ENCODE measurements at places on chromosomes 2 and 18.

DNA sequence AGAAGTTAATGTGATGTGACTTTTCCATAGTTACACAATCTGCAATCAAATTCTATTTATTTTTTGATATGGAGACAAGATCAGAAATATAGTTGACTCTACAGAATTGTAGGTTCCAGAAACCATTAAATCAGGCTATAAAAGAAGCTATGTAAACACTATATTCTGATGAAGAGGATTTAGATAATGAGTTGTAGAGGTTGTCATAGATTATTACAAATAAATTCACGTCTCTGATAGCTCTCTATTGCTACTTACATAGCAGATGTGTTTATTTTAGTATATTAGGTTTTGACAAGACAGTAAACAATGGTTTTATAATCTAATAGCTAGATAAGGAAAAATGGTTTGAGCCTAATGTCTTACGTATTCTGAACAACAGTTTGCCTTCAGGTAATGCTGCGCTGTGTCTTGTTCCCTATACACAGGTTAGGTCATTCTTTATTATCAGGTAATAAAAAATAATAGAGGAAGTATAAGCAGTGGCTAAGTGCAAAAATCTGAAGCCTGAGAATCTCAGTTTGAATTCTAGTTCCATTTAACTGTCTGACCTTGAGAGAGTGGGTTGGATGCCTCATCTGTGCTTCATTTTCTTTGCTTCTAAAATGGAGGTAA lies 93.4 kb downstream of the PPP1R1C start:
- DNase-seq, result no peak

DNA sequence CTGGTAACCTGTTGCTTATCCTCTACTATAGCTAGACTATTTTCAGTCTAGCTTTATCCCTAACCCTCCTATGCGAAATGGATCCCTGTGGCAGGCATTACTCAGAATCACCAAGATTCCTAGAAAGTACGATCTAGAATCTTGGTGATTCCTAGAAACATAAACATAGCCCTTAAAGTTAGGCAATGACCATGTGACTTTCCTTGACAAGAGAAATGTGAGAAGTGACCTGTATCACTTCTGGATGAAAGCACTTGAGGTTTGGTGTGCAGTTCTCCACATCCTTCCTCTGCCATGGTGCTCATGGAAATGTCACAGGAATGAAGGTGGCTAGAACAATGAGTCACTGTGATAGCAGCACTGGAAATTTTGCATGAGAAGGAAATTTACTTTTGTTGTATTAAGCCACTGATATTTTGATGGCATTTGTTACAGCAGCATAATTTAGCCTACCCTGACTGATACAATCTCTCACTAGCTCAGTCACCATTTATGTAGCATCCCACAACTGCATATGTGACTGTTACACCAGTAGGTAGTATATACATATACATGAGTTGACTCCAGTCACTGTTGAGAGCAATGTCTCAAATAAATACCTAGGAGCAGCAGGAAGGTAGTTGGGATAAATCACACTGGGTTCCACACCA lies 68.3 kb upstream of the MAPRE2 start:
- DNase-seq, result no peak

DNA sequence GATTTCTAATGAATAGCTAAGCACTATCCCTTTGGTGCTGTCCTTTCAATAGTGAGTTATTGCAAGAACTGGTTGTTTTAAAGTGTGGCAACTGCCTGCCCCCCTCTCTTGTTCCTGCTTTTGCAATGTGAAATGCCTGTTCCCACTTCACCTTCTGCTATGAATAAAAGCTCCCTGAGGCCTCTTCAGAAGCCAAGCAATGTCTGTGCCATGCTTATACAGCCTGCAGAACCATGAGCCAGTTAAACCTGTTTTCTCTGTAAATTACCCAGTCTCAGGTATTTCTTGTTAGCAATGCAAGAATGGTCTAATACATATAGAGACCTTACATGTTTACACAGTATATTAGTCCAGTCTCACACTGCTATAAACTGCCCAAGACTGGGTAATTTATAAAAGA lies 15.0 kb upstream of the METTL21A start:
- DNase-seq, result no peak

GRCh38 chr2:190334479-190335224 lies 8.7 kb upstream of the INPP1 start:
- no peak for DNase-seq

DNA sequence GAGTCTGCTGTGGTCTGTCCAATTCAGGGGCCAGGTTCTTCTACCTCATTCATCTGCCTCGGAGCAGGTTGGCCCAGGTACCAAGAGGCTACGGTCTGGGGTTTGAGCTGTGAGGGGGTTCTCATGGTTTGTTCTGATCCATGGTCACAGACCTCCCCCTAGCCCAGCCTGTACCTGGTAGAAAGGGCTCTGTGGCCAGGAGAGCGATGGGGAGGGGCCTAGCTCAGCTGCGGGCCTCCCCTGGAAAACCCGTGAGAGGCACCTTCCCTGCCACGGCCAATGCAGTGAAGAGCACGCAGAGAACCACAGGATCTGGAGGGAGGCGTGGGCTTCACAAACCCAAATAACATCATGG lies 19.6 kb upstream of the ALLC start:
- no peak for DNase-seq

GRCh38 chr18:47915229-47915628 lies 15.2 kb downstream of the SMAD2 start:
- no peak for DNase-seq

- DNase-seq, result no peak
Measured at GRCh38 chr2:128555433-128555832, 236.8 kb upstream of the HS6ST1 start.

DNA sequence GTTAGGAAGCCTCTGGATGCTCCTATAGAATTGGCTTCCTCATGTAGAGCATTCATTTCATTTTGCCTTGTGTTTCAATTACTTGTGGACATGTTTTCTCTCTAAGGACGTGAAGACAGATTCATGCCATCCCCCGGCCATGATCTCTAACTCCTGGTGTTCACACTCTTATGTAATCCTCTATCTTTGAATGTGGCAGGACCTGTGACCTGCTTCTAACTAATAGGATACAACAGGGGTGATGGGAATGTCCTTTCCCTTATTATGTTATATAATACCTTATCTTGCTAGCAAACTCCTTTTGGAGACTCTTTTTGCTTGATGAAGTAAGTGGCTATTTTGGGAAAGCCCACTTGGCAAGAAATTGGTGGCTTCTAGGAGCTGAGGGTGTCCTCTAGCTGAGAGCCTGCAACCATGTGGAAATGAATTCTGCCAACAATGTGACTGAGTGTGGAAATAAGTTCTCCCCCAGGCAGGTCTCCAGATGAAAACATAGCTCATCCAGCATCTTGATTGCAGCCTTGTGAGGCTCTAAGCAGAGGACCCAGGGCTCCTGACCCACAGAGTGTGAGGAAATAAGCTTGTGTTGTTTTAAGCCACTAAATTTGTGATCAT lies 13.8 kb downstream of the DPYSL5 start:
- DNase-seq, result no peak

DNA sequence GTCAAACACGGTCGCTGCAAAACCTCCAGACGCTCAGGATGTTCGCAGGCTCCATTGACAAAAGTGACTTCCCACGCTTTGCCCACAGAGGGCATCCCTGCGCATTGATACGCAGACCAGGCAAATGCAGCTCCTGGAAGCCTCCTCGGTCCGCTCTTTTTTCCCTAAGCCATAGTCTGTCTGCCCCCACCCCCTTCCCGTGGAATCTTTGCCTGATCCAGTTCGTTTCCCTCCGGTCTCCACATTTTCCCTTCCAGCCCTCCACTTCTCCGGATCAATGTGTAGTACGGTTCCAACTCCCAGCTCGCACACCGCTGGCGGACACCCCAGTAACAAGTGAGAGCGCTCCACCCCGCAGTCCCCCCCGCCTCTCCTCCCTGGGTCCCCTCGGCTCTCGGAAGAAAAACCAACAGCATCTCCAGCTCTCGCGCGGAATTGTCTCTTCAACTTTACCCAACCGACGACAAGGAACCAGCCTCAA lies at the start of gene DCC:
Gene DCC, plus strand, starts transcription at position 307 of the 481 bp plus-strand sequence. CDS start 591 bp downstream, outside the sequence.
- DNase-seq, result peak; percentile 65

DNA sequence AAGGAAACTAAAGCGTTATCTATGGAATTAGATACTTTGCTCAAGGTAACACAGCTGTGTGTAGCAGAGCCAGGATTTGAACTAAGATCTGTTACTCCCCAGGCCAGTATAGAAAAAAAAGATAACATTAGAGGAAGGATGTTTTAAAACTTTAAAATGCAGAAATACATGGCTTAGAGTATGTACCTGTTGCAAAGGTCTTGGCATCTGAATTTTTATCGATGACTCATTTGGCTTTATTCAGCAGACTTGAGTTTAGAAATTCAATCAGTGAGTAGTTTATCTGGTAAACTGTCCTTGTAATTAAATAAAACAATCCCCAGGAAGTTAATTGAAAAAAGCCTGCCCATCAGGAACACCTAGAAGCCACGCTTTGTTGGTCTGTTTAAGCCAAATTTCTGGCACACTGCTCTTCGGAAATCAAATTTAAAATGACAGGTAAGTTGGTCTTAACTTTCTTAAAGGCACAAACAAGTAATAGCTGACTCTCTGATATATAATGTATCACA lies 36.9 kb downstream of the SCN9A start:
- no peak for DNase-seq

DNA sequence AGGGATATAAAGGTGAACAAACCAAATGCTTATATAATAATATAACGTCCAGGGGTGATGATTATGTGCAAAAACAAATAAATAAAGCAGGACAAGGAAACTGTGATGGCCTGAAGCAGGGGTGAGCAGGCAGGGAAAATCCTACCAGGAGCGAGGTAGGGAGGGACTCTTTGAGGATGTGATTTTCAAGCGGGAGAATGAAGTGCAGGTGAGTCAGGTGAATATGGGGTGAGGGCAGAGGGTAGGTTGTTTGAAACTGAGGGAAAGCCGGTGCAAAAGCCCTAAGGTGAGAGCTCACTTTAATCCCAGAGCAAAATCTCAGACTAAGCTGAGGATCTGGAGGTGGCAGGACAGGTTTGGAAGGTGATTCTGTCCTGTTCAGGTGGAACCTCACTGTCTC lies 40.7 kb downstream of the CYP26B1 start:
- no peak for DNase-seq

DNA sequence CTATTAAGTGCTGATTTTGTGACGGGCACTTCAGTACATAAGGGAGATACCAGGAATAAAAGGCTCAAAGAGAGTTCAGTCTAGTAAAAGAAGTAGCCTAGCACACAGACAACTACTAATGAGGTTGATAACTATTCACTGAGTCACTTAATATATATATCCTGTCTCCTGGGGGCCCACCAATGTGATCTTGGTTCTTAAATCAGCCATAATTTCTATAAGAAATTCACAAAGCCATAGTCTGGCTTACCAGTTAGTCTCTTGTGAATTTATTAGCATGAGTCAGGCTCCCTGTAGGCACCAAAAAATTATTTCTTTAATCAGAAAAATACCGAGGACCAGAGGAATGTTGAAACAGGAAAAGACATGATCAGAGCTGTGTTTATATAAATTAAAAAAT lies 10.4 kb downstream of the KCNE4 start:
- DNase-seq, result peak; percentile 46

DNA sequence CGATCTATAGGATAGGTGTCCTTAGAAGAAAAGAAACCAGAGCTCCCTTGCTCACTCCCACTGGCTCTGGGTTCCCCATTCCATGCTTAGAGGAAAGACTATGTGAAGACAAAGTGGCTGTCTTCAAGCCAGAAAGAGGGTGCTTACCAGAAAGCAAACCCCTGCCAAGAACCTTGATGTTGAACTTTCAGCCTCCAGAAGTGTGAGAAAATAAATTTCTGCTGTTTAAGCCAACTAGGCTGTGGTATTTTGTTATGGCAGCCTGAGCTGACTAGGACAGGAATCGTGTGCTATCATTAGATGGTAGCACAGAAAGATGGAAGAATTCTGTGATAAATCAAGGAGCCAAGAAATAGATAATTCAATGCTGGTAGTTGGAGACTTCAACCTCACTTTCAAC lies 19.9 kb upstream of the TFCP2L1 start:
- DNase-seq, result no peak

Data from choroid plexus epithelial cell (primary cell).